ENCODE measurements at places on chromosomes 13 and 19.

DNA sequence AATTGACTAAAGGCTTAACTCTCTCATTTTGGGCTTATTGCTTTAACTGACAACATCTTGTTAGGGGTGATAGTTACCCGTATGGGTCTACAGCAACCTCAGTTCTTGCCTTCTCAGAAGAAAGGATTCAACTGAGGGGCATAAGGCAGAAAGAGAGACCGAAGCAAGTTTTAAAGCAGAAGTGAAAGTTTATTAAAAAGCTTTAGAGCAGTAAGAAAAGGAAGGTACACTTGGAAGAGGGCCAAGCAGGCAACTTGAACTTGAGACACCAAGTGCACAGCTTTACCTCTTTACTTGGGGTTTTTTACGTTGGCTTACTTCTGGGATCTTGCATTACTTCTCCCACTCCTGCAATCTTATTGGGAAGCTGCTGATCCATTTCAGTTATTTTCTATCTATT lies 246.9 kb upstream of the PRR20A start:
- no peak for DNase-seq

- no peak for DNase-seq
Observed at GRCh38 chr13:84816567-84817105, 934.4 kb upstream of the SLITRK1 start.

DNA sequence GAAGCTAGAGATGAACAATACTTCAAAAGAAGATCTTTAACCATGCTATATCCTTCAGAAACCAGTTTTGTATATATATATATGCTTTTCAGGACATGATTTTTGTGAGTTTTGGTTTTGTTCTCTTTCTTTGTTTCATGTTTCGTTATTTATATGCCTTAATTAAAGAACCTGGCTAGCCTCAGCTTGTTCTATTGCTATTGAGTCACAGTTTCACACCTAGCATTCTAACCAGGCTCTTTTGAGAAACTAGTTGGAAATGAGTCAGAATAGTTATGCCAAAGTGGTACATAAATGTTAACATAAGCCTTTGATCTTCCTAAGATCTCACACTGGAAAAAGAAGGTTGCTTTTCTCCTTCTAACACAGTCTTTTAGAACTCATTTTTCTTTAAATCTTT lies 1925.2 kb downstream of the OLFM4 start:
- no peak for DNase-seq

DNA sequence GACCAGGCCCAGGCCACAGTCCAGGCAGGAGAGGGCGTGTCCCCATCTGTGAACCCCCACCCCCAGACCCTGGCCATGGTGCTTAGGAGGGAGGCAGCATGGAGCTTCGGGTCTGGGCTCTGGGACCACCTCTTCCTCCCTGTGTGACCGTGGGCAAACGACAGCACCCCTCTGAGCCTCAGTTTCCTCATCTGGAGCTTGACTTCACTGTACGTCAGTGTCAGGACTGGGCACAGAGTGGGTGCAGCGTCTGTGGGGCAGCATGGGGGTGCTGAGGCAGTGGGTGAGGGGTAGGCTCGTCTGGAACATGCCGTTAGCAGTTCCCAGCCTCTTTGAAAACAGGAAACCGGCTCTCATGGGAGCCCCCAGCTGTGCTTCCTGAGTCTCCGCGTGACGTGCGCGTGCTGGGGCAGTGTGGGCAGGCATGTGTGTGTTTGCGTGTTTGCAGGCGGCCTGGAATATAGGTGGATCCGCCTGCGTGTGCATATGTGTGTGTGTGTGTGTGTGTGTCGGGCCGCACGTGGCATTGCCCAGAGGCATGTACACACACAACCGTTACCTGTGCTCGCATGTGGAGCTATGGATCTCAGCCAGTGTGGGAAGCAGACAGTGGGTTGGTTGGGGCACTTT lies 15.8 kb downstream of the ARRDC2 start:
- DNase-seq: peak; percentile 81

DNA sequence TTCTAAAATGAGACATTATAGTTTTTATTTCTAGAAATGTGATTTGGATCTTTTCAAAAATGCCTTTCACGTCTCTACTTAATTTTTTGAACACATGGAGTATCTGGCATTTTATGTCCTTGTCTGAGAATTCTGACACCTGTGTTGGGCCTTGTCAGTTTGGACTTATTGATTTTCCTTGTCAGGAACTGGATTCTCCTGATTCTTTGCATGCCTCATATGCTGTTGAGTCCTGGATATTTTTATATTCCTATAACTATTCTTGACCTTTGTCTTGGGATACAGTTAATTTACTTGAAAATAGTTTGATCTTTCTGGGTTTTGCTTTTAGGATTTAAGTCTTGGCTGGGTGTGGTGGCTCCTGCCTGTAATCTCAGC lies 10.3 kb downstream of the ADPRHL1 start:
- DNase-seq: no peak

- no peak for DNase-seq
Observed at GRCh38 chr19:22612316-22612715, 21.8 kb upstream of the ZNF492 start.

- DNase-seq: no peak
Observed at GRCh38 chr13:38418286-38418685, 68.6 kb downstream of the UFM1 start.

GRCh38 chr19:51277112-51277511 lies 26.2 kb downstream of the SIGLECL1 start:
- DNase-seq: no peak

DNA sequence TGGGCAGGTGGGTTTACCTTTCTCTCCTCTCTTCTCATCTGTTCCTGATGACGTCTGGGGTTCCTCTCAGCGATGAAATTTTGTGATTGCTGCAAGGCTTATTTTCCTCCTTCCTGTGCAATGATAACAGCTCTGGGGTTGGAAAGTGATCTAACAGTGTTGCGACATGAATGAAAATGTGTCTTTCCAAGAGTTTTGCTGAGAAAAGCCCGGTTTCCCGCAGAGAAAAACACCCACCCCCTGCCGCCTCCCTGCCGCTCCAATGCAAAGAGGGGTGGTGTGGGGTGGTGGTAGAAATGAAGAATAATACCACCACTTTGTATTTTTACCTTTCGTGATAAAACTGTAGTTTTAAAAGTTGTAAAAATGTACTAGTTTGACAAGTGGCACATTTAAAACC lies 232.0 kb downstream of the OLFM4 start:
- DNase-seq: no peak

GRCh38 chr19:35144600-35145436 lies 1.8 kb downstream of the FXYD7 start:
- DNase-seq: no peak

- DNase-seq: no peak
Observed at GRCh38 chr13:97716746-97717145, 236.7 kb upstream of the IPO5 start.

DNA sequence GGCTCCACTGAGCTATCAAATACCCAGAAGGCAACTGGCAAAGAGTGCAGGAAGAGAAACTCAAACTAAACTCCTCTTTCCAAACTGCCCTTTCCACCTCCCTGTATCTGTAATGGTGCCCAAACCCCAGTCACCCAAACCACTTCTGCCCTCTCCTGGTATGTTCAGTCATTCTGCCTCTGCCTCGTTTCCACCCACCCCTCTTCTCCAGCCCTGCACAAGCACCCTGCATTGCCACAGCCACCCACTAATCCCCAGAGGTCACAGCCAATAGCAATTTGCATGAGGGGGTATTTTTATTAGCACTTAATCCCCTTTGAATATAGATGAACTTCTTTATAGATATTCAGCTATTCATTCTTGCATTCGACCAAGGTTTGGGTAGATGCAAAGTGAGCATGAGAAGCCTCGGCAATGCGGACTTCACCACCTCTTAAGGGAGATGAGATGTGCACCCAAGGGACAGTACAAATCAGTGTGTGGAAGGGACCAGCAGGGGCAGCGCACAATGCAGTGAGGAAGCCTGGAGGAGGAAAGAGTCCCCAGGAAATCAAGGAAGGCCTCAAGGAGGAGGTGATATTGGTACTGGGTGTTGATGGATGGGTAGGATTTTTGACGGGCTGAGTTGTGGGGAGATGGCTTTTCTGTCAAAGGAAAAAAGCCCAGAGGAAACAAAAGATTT lies 12.4 kb downstream of the TMEM272 start:
- no peak for DNase-seq

DNA sequence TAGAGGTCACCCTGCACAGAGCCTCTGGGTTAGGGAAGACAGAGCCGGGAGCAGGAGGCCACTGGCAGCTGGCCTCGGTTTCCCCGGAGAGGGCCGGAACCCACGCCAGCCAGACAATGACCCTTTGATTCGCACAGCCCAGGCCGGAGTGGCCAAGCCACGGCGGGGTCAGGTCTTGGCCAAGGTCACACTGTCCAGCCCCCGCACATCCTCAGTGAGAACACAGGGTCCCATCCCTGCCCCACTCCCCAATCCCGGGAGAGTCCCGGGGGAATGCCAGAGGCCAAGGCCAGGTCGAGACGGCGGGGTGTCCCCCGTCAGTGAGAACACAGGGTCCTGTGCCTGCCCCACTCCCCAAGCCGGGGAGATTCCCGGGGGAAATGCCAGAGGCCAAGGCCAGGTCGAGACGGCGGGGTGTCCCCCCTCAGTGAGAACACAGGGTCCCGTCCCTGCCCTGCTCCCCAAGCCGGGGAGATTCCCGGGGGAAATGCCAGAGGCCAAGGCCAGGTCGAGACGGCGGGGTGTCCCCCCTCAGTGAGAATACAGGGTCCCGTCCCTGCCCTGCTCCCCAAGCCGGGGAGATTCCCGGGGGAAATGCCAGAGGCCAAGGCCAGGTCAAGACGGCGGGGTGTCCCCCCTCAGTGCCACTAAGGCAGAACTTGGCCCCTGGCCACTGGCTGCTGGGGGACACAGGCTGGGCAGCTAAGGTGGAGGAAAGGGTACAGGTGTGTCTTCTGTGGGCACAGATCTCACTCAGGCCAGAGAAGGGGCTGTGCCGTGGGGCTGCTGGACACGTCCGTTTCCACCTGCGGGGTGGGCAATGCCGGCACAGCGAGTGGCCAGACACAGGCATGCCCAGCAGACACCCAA lies 1.7 kb upstream of the FSTL3 start:
- no peak for DNase-seq

DNA sequence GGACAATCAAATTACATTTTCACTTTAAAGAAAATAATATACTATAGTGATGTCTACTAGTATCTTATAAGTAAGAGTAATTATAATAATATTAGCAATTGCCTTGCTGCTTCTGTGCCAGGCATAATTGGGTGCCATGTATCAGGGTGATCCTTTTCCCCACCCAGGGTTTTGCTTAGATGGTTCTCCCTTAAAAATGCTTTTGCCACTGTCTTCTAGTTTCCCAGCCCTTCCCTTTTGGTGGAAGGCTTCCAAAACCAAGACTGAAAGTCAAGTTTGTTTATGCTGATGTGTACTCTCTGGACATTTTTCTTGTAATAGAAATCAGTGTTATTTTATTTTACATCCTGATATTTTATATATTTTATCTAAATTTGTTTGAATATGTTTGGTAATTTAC lies 77.8 kb downstream of the ITGBL1 start:
- DNase-seq: peak; percentile 27

DNA sequence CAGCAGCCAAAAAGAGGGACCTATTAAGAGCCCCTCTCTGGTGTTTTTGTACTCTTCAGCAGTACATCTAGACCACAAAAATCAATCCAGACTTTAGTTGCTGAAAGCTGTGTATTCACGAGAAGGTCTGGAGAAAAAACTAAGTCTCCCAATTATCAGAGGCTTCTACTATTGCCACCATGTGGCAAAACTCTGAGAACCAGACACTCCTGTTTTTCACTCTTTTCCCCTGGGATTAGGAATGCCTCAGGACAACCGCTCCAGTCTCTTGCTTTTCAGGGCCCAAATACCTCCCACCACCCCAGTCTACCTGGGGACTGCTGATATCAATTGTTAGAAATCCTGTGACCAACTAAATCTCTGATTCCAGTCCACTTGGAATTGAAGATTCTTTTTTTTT lies 30.1 kb upstream of the OBI1 start:
- no peak for DNase-seq

DNA sequence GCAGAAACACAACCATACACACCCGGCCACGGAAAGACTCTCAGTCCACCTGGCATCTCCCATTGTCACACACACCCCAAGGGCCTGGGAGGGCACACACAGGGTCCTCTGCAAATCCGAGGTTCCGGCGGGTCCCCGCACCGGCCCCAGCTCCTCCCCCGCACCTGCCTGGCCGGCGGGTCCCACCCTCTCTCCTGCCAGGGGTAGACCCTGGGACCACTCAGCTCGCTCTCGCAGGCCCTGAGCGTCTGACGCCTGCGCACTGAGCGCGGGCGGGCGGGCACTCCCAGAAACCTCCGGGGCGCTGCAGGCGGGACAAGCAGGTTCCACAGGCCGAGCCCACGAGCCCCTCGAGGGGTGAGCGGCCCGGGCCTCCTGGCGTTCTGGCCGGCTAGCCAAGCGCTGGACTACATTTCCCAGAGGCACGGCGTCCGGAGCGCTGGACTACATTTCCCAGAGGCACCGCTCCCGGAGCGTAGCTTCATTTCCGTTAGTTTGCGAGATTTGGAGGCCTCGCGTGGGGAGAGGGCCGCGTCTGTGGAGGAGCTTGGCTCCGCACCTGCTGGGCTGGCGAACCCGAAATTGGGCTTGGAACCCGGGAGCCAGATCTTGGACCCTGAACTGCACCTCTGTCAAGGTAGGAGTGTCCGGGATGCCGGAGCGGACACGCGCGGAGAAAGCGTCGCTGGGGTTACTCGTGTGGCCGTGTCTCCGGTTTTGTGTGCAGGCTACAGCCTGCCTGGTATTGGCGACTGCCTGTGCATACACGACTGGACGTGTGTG lies at the start of gene ZNF420:
TSS of gene ZNF420 (plus strand) at position 500 of the 783 bp plus-strand sequence. CDS start 10,686 bp downstream, outside the sequence.
- peak; percentile 95 for DNase-seq

DNA sequence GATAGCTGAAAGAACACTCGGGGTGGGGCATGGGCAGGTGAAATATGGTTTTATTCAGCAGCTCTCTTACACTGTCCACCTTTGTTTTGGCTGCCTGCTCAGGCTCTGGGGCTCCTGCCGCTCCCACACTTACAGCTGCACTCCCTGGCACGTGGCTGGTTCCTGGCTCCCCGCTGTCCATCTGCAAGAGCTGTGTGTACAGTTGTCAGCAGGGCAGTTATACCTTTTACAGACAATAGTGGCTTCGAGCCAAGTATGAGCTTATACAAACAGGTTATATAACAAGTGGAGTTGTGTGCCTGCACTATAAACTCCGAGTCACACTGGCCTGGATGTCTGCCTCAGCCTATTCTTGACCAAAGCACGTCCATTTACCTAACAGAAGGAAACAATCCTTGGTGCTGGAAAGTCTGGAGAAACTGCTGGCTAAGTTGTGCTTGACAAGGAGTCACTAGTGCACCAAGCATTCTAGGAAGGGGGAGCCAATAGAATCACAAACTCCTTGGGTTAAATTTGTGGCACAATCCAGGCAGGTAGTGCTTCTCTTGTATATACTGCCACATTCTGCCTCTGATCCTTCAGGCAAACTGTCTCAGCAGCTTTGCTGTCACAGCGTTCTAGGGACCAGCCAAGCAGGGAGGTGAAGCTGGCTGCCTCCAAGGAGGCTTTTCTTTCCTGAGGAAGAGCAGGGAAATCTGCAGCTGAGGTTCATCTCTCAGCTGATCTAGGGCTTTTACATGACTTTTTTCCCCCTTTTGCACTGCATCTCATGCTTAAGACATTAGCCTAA lies 68.2 kb downstream of the NHLRC3 start:
- DNase-seq: no peak

GRCh38 chr13:32117701-32118100 lies 86.1 kb downstream of the FRY start:
- DNase-seq: no peak

GRCh38 chr19:8252922-8253589 lies 43.9 kb downstream of the CERS4 start:
- peak; percentile 68 for DNase-seq

- peak; percentile 46 for DNase-seq
Observed at GRCh38 chr13:54029226-54029625, 1000.6 kb downstream of the OLFM4 start.
